ENCODE measurements at places on chromosomes 13 and 19. TPM values are rescaled to one million over a fixed set of nuclear protein-coding genes. Genes with fewer than 3 reads are reported as not detected.
A peak's percentile ranks its signal among the peaks of the same experiment; 100 is the strongest.

DNA sequence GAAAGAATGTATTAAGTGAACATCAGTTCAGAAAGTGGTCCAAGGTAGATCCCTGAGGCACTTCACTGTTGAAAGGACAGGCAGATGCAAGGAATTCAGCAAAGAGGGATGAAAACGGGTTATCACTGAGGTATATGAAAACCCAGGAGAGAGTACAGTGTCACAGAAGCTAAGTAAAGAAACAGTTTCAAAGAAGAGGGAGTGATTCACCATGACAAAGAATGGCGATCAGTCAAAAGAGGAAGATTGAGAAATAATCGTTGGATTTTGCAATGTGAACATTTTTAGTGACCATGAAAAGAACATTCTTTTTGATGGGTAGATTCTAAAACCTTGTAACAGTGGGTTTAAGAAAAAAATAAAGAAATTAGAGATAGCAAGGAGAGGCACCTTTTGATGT is 99.3 kb downstream of the EPSTI1 start:
- H3K27ac ChIP-seq, result no peak overlapping the region
- peaks cover 40% of the 10 kb centered on the region for H3K36me3 ChIP-seq
- DNase-seq, result no peak
- no peaks in the 10 kb centered on the region for H3K27me3 ChIP-seq
- no peak overlapping the region for H3K4me3 ChIP-seq

- no peak for DNase-seq
- H3K4me1 ChIP-seq, result peaks cover 3% of the 10 kb centered on the region
- H3K27me3 ChIP-seq, result no peaks in the 10 kb centered on the region
- H3K4me3 ChIP-seq, result no peak overlapping the region
- peak overlapping the region; percentile 54 for H3K27ac ChIP-seq
These were observed 10.9 kb downstream of the EXOC3L2 start for GRCh38 chr19:45234089-45234869.

DNA sequence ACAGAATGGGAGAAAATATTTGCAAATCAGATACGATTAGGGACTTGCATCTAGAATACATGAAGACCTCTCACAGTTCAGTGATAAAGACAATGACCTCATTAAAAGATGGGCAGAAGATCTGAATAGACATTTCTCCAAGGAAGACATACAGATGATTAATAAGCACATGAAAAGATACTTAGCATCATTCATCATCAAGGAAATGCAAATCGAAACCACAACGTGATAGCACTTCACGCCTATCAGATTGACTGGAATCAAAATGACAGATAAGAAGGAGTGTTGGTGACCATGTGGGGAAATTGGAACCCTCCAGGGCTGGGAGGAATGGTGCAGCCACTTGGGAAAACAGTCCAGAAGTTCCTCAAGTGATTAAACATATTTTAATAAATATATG is 25.8 kb downstream of the CFAP97D2 start:
- H3K27ac ChIP-seq, result no peak overlapping the region
- H3K4me3 ChIP-seq, result no peak overlapping the region
- no peaks in the 10 kb centered on the region for H3K27me3 ChIP-seq
- no peaks in the 10 kb centered on the region for H3K36me3 ChIP-seq

DNA sequence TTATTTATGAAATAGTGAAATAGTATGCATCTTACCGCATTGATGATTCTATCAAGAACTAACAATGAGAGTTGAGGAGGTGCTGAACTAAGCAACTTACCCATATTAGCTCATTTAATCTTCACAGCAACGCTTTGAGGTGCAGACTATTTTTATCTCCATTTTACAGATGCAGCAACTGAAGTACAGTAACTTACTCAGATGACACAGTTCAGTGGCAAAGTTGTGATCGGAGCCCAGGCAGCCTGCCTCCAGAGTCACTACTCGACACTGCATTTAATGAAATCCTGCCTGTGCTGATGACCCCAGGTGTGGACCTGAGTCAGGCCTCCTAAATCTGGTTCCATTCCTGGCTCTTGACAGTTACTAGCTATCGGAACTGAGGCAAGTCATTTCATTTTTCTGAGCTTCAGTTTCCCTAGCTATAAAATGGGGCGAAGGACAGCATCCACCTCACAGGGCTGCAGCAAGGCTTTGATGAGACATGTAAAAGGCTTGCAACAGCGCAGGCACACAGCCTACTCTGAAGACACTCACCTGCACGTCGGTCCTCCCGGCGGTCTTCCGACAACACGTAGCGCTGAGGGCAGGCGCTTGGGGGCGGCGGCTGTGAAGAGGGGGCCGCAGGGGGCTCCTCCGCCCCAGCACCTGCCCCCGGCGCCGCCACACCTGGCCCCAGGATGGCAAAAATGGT is 1.5 kb downstream of the MYPOP start:
- H3K36me3 ChIP-seq, result no peaks in the 10 kb centered on the region
- peak overlapping the region; percentile 79 for H3K4me3 ChIP-seq
- peaks cover 45% of the 10 kb centered on the region for H3K4me1 ChIP-seq
- no peak for DNase-seq

- H3K36me3 ChIP-seq, result no peaks in the 10 kb centered on the region
- no peaks in the 10 kb centered on the region for H3K4me1 ChIP-seq
- H3K27ac ChIP-seq, result no peak overlapping the region
- no peak overlapping the region for H3K4me3 ChIP-seq
These were observed 60.2 kb upstream of the KL start for GRCh38 chr13:32955881-32956594.

DNA sequence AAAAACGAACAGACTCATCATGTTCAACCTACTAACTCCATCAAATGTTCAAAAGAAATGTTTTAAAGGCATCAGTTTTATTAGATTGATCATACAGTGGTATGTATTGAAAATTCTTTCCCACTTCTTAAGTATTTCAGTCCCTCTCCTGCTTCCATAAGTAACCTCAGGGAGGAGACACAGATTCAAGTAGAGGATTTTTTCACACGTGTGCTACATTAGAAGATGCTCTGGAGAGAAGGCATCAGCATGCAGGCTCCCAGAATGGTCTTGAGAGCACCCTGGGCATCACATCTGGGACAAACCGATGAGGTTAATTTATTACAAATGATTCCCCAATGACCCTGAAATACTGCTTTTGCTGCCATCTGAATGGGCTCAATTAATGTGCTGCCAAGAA is 3.6 kb downstream of the GPR12 start:
- no peak overlapping the region for H3K4me3 ChIP-seq
- H3K27ac ChIP-seq, result no peak overlapping the region
- no peaks in the 10 kb centered on the region for H3K36me3 ChIP-seq
- H3K4me1 ChIP-seq, result peaks cover 19% of the 10 kb centered on the region
- no peak for DNase-seq

DNA sequence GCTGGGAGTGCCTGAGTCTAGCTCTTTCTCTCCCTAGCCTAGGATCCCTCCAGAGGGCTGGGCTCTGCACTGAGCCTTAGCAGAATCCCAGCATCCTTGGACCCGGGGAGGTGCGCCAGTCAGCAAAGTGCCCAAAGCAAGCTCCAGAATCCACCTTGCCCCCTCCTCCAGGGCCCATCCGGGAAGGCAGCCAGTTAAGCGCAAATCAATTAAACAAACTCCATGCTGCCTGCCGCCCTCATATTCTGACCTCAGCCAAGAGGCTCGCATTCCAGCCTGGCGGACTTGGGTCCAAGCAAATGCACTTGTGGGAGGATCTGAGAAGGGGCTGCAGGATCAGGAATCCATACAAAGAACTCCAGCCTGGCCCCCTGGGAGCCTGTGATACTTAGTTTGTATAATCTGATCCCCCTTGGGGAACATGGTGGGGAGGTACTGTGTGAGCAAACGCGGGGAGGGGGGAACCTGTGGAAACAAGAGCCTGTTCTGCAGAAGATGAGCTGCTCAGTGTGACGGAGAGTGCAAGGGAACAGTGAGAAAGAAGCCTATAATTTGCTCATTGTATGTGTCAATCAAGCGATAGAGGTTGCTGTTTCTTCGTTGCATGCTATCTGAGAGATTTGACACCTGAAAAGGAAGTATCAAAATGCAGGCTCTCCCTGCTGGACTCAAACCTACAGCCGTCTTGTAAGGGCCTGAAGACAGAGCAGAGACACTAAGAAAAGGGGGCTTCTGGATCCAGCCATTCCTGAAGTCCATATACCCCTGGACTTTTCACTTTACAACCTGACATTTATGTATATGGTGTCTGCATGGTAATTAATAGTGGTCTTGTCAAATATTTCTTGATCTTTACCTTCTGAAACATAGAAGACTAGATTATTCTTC is 29.4 kb downstream of the ZNRF4 start:
- no peak overlapping the region for H3K4me3 ChIP-seq
- H3K27me3 ChIP-seq, result peaks cover 80% of the 10 kb centered on the region
- no peaks in the 10 kb centered on the region for H3K36me3 ChIP-seq
- H3K4me1 ChIP-seq, result no peaks in the 10 kb centered on the region
- DNase-seq, result no peak

DNA sequence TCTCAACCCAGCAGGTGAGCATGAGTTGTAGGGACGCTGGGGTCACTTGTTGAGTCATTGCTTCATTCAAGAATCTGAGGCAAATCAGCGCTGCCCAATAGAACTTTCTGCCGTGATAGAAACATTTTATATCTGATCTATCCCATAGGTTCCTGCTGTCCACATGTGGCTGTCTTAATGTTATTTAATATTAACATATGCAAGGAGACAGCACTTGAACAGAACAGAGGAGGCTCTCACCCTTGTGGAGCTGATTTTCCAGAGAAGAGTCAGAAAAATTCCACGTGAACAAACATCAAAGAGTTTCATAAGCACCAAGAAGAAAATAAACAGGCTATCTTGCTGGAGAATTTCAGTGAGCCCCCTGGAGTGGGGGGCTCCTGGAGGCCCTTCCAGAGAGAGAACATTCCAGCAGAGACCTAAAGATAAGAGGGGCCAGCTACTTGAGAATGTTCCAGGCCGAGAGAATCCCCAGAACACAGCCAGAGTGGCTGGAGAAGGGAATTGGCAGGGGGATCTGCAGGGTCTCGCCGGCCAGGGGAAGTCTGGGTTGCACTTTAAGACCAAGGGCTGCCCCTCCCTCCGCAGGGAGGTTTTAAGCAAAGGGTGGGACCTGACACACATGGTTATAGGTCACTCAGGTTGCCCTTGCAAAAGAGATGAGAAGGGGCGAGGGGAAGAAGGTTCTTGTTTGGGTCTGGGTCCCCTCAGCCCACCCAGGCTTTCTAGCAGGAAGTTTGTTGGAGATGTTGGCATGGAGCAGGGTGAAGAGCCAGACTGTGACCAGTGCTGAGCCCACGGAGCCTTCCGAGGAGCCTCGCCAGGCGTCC is 135.7 kb downstream of the CRYL1 start:
- H3K4me3 ChIP-seq, result no peak overlapping the region
- DNase-seq, result no peak
- no peaks in the 10 kb centered on the region for H3K27me3 ChIP-seq

DNA sequence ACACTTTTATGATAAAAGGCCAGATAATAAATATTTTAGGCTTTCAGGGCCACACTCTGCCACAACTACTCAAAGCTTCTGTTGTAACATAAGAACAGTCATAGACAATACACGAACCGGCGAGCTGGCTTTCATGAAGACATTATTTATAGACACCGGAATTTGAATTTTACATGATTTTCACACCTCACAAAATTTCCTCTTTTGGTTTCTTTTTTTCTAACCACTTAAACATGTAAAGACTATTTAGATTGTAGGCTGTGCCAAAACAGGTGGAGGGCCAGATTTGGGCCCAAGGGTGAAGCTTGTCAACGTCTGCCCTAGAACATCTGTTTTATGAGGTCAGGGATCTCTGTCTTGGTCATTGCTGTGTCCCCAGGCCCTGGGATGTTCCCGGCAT is 29.7 kb upstream of the FXYD3 start:
- no peak overlapping the region for H3K4me3 ChIP-seq
- H3K4me1 ChIP-seq, result peaks cover 76% of the 10 kb centered on the region
- no peaks in the 10 kb centered on the region for H3K36me3 ChIP-seq
- DNase-seq, result no peak

- H3K4me3 ChIP-seq, result no peak overlapping the region
- H3K27ac ChIP-seq, result no peak overlapping the region
- H3K36me3 ChIP-seq, result no peaks in the 10 kb centered on the region
- no peaks in the 10 kb centered on the region for H3K4me1 ChIP-seq
These were observed 248.5 kb downstream of the KCTD12 start for GRCh38 chr13:76637641-76638141.

- no peak overlapping the region for H3K4me3 ChIP-seq
- peaks cover 8% of the 10 kb centered on the region for H3K4me1 ChIP-seq
These were observed 9.1 kb downstream of the SPINT2 start for GRCh38 chr19:38273499-38273898.

- no peak overlapping the region for H3K27ac ChIP-seq
- peaks cover 24% of the 10 kb centered on the region for H3K4me1 ChIP-seq
- no peak overlapping the region for H3K4me3 ChIP-seq
- H3K36me3 ChIP-seq, result no peaks in the 10 kb centered on the region
- DNase-seq, result no peak
These were observed 4.8 kb upstream of the CEBPA start for GRCh38 chr19:33306853-33307792.

DNA sequence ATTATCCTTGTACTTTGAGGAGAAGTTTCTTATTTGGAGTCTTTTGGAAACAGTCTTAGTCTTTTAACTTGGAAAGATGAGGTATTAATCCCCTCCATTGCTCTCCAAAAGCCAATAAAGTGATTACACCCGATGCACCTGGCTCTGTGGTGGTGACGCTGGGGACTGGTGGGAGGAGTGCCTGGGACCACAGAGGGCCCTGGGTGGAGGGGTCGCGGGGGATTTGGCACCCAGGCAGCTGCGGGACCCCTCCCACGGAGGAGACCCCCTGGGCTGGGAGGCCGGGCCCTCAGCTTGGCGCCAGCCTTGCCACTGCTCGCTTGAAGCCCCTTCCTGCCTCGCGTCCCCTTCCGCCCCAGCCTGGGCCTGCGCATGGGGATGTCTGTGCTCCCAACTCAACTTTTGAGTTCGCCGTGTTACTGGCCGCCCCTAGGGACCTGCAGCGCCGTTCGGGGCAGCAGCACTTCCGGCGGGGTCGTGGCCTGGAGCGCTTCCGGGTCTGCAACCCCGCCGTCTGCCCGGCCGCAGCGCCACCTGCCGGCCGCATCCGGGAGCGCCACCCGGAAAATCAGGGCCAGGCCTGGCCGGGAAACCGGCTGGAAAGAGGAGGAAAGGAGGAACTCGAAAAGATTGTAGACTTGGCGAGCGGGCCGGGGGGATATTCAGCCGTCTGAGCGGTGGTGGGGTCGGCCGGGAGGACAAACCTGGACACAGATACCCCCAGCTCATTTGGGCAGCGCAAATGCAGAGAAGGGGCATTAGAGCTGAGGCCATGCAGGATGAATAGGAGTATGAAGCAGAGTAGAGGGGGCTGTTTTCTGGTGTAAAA is 8.4 kb downstream of the PEAK3 start:
- DNase-seq, result peak; percentile 96
- H3K4me3 ChIP-seq, result peak overlapping the region; percentile 99
- H3K36me3 ChIP-seq, result peaks cover 69% of the 10 kb centered on the region
- H3K27ac ChIP-seq, result peak overlapping the region; percentile 100

- no peak overlapping the region for H3K27ac ChIP-seq
- H3K36me3 ChIP-seq, result no peaks in the 10 kb centered on the region
- no peak overlapping the region for H3K4me3 ChIP-seq
- peaks cover 30% of the 10 kb centered on the region for H3K27me3 ChIP-seq
- DNase-seq, result no peak
- peaks cover under 1% of the 10 kb centered on the region for H3K4me1 ChIP-seq
These were observed 5.5 kb upstream of the SERP2 start for GRCh38 chr13:44368062-44368591.

KIR2DL4 gene
- polyA plus RNA-seq, result 0.65 TPM

CEACAM1 gene
- polyA plus RNA-seq, result 1.5 TPM

FCAR gene
- 1.1 TPM for polyA plus RNA-seq

C5AR1 gene
- 9.4 TPM for polyA plus RNA-seq

IGFL3 gene
- polyA plus RNA-seq, result not detected

COPE gene
- polyA plus RNA-seq, result 196 TPM

PODNL1 gene
- 0.20 TPM for polyA plus RNA-seq

BRSK1 gene
- polyA plus RNA-seq, result 1.0 TPM

STOML3 gene
- not detected for polyA plus RNA-seq

FCHO1 gene
- 11.3 TPM for polyA plus RNA-seq

BEST2 gene
- not detected for polyA plus RNA-seq

C5AR2 gene
- polyA plus RNA-seq, result 1.3 TPM

PSG2 gene
- not detected for polyA plus RNA-seq

All from spleen (tissue), 13 donors.